ENCODE measurements at places on chromosomes 7 and 10. TPM values are rescaled to one million over a fixed set of nuclear protein-coding genes. Genes with fewer than 3 reads are reported as not detected.

KCNH2 gene
- total RNA-seq: 18.4 TPM

FBXL13 gene
- 6.0 TPM for total RNA-seq

INA gene
- total RNA-seq: 149 TPM

CRHR2 gene
- 7.5 TPM for total RNA-seq

IGF2BP3 gene
- 3.5 TPM for total RNA-seq

VIPR2 gene
- total RNA-seq: 7.7 TPM

MTURN gene
- total RNA-seq: 900 TPM

HYAL4 gene
- not detected for total RNA-seq

CYP2C19 gene
- not detected for total RNA-seq

FAM25A gene
- not detected for total RNA-seq

MRC1 gene
- total RNA-seq: 6.6 TPM

ZNF107 gene
- 5.8 TPM for total RNA-seq

GBX1 gene
- total RNA-seq: not detected

CCDC201 gene
- not detected for total RNA-seq

WDR86 gene
- total RNA-seq: 3.6 TPM

OGDHL gene
- total RNA-seq: 83.4 TPM

MYOZ1 gene
- 2.3 TPM for total RNA-seq

CXCL12 gene
- 8.6 TPM for total RNA-seq

IL2RA gene
- total RNA-seq: not detected

FFAR4 gene
- total RNA-seq: 0.63 TPM

CNTNAP2 gene
- 166 TPM for total RNA-seq

RASA4B gene
- total RNA-seq: 34.0 TPM

TAS2R39 gene
- not detected for total RNA-seq

SMKR1 gene
- total RNA-seq: 2.1 TPM

CDK1 gene
- total RNA-seq: 1.3 TPM

PKD2L1 gene
- 2.7 TPM for total RNA-seq

NME8 gene
- not detected for total RNA-seq

LRRC18 gene
- total RNA-seq: not detected

PARP12 gene
- 8.5 TPM for total RNA-seq

GRM3 gene
- 80.2 TPM for total RNA-seq

DPCD gene
- 28.5 TPM for total RNA-seq

FAM221A gene
- total RNA-seq: 23.9 TPM

FRMD4A gene
- total RNA-seq: 128 TPM

AKR1C8 gene
- total RNA-seq: not detected

COL17A1 gene
- 0.78 TPM for total RNA-seq

COX19 gene
- 25.0 TPM for total RNA-seq

TAS2R5 gene
- 3.2 TPM for total RNA-seq

ANKRD7 gene
- 3.5 TPM for total RNA-seq

TCF7L2 gene
- total RNA-seq: 29.8 TPM

SPDYE16 gene
- total RNA-seq: 0.22 TPM

CYP2C9 gene
- total RNA-seq: not detected

LRIT1 gene
- total RNA-seq: not detected

GATA3 gene
- total RNA-seq: not detected

GIMAP8 gene
- total RNA-seq: 2.8 TPM

GDF2 gene
- not detected for total RNA-seq

PCDH15 gene
- total RNA-seq: 12.4 TPM

SLC26A4 gene
- total RNA-seq: 12.3 TPM

SPDYE6 gene
- total RNA-seq: not detected
